ENCODE measurements at places on chromosomes 4 and X.

- DNase-seq = no peak
Measured at GRCh38 chr4:156870131-156870530, 101.5 kb downstream of the PDGFC start.

DNA sequence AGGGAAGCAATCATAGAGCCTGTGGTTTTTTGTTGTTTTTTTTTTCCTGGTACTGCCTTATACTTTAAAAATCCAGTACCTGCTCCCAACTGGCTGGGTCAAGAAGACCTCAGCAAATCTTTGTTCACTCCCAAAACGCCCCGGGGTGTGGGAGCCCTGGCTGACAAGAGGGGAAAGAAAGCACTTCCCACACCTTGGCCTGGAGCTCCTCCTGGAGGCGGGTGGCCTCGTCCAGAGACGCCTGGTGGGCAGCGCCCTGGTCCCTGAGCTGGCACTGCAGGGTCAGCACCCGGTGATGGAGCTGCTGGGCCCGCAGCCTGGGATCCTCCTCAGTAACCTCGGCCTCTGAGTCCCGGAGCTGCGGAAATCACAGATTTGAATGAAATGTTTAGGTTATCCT, 38.2 kb downstream of the C4orf50 start:
- DNase-seq = no peak

DNA sequence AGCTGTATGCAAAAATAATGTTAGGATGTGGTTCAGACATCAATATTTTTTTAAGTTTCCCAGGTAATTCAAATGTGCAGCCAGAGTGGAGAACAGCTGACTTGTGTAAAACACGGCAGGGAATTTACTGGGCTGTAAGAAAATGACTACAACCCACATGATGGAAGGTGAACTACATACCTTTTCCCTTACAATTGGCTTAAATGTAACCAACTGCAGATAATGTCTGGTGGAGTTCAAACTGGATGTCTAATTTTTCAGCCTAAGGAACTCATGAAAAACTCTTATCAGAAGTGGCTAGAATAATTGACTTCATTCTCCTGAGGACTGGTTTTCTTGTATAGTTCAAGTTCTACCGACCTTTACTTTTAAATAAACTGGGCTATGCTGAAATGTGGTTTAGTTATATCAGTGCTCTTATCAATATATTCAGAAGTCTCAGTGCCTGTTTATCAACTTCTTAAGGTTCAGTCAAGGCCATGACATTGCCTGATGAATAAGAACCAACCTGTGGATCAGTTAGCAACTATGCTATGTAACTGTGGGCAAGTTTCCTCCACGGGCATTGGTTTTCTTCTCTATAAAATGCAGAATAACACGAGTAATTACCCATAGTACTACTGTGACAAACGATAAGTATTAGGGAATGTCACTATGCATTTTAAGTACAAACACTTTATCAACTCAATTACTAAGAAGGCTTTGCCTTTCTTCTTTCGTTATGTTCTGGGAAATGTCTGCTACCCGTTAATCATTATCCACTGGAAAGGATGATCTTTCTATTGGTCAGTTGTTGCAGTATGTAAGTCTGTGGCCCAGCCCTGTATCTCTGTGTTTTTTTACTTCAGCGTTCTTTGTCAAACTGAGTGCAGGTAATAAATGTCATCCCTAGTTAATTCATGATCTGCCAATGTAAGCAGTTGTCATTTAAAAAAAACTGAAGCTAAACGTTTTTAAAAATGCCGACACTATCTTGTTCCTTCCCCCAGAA, 181.6 kb downstream of the PCDH7 start:
- DNase-seq = no peak

DNA sequence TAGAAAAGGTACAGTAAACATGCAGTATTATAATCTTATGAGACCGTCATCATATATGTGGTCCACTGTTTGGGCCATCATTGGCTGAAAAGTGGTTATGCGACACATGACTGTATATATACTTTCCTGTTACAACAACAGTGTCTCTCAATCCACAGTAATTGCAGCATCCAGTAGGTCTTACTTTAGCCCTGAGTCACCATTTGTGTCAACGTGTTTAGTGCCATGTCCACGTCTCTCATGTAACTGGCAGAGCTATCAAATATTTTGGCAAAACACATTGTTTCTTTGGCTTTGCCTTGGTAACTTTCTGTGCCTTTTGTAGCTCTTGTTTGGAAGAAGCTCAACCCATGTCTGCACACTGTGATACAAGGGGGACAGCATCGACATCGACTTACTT, 73.8 kb downstream of the CD38 start:
- no peak for DNase-seq

- no peak for DNase-seq
Measured at GRCh38 chrX:5810636-5811035, 418.0 kb downstream of the NLGN4X start.

Data from SHP77 (cell line).